ENCODE measurements at places on chromosomes 2 and 18.
A peak's percentile ranks its signal among the peaks of the same experiment; 100 is the strongest.

DNA sequence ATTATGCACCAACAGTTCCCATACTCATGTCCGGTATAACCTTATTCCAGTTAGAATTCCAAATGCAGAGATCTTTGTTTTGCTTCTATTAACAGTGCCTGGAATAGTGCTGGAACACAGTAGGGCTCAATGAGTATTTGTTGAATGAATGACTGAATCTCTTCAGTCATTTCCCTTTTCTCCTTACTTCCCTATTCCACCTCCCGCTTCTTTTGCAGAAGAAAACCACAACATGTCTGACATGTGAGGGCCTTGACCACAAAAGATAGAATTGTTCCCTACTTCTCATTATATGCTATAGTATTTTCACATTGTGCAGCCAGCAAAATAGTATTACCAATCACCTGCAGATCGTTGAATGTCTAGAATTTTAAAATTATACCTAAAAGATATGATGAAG lies 19.5 kb upstream of the HNRNPLL start:
- DNase-seq = no peak

- DNase-seq = no peak
Observed at GRCh38 chr2:203550266-203550665, 15.2 kb upstream of the RAPH1 start.

DNA sequence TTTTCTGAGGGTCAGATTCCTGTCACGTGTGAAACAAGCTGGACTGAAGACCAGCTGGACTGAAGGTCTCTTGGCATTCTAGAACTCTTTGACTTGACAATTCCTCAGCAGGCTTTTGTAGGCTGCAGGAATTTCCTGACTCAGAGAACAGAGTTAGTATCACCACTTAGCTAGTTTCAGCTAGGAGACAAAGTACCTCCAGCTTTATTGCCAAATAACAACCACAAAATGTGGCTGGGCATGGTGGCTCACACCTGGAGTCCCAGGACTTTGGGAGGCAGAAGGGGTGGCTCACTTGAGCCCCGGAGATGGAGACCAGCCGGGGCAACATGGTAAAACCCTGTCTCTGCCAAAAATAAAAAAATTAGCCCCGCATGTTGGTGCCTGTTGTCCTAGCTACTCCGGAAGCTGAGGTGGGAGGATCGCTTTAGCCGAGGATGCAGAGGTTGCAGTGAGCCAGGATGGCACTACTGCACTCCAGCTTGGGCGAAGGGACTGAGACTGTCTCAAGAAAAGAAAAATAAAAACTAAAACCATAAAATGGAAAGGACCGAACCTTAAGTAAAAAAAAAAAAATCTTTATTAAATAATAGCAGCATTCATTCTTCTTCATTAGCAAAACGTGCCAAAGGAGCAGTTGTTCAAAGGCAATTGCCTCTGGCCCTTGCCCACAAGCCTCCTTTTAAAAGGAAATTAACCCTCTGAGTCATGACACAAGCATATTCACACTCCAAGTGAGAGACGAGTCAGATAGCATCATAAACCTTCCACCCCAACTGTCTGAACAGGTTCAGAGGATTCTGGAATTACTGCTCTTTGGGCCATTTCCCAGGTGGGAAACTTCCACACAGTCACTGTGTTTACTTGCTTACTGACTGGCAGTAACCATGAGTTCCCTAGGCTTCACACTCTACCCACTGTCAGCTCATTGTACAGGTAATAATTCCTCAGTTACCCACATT lies 88.9 kb downstream of the MYL12B start:
- DNase-seq = no peak

- DNase-seq = no peak
Observed at GRCh38 chr2:200454927-200455801, 54.7 kb downstream of the KCTD18 start.

DNA sequence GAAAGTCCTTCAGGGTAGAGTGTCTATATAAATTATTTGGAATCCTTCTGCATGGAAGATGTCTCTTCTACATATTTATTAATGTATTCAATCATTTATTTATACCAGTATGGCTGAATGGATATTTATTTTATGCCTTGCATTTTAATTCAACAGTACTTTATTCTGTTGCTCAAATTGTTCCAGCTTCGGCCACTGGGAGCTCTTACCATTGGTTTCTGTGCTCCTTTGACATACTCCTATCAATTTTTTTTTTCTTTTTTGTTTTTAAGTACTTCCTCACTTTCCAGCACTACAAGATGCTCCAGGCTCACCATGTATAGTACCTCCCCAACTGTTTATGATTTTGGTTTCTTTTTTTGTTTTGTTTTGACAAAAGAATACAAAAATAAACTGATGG lies 39.4 kb upstream of the WIPF1 start:
- DNase-seq = no peak

DNA sequence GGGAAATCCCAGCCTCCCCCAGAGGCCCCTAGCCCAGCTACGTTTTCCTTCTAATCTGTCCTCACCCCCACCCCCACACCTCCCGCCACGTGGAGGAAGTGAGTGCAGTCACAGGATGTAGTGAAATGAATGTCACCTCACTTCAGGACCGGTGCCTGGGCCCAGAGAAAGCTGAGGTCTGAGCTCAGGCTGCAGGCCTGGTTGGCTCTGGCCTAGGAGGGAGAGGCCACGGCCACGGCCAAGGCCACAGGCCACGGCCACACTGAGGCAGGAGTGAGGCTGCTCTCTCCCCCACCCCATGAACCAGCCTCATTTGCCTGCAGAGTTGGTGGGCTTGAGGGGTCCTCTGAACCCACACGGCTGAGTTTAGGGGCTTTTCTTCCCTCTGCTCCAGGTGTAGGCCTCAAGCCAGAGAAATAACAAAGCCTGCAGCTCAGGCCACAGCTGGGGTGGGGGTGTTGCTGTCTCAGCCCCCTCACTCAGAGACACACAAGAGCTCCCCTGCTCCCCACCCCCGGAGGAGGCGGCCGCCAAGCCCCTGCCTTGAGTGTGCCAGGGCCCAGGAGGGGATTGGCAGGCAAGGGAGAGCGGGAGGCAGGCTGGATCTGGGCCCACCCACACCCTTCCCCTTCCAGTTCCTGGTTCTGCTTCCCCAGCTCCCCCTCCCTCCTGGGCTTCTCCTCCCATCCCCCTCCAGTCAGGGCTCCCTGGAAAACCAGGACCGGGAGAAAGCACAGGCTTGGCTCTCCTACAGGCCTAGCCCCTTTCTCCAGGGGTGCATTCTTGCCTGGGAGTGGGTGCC lies 27.0 kb downstream of the DNMT3A start:
- peak; percentile 78 for DNase-seq

- DNase-seq = peak; percentile 55
Observed at GRCh38 chr2:238425979-238426567, 654 bp upstream of the ASB1 start.

DNA sequence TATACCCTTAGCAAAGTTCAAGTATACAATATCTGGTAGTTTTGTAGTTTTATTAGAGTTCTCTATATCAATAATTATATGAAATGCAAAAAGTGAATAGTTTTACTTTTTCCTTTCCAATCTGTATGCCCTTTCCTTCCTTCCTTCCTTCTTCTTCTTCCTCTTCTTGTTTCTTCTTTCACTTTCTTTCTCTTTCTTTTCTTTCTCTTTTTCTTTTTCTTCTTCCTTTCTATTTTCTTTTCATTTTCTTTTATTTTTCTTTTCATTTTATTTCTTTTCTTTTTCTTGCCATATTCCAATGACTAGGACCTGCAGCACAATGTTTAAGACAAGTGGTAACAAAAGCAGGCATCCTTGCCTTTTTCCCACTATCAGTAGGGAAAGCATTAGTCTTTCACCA lies 59.8 kb downstream of the CCDC68 start:
- no peak for DNase-seq

DNA sequence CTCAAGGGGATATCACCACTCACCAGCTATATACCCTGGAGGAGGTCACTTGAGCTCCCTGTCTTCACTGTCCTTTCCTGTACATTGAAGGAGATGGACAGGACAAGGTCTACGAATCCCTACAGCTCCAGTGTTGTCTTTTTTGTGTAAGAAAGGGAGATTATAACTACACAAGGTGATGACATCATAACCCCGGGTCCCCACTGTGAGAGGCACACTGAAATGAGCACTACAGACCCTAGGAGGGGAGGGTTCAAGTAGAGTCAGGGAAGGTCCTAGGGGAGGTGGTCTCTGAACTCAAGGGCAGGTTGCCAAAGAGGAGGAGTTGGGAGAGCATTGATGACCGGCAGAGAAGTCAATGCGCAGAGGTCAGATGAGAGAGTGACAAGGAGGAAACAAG lies 108.3 kb upstream of the SLC14A2 start:
- no peak for DNase-seq

DNA sequence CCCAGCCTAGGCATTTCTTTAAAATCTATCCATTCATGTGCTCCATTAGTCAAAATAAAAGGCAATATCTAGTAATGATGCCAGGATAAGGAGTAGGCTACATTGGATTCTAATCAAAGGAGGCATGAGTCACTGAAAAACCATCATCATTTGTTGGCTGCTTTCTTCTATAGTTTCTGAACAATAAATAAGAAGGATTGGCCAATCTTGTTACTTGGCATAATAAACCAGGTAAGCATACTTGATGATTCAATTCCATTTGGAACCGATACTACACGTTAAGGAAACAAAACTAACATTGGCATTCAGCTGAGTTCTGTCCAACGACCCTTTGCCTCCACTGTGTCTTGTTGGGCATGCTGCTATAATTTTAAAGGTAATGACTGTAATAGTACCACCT lies 27.2 kb downstream of the ATP8B1 start:
- DNase-seq = no peak

DNA sequence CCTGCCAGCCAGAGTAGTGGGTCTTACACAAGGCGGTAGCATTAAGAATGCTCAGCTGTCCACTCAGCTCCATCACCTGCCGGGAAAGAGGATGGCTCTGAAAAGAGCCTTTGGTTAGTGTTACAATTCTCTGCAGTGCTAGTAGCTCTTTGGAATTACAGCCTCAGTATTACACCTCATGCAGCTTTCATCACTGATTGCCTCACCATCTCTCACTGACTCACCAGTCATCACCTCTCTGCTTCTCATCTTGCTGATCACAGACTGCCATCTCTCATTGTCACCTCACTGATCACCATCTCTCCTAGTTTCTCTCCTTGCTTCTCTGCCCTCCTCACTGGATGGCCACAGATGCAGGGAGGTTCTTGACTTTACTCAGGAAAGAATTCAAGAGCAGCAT lies 573.5 kb upstream of the SETBP1 start:
- DNase-seq = no peak

DNA sequence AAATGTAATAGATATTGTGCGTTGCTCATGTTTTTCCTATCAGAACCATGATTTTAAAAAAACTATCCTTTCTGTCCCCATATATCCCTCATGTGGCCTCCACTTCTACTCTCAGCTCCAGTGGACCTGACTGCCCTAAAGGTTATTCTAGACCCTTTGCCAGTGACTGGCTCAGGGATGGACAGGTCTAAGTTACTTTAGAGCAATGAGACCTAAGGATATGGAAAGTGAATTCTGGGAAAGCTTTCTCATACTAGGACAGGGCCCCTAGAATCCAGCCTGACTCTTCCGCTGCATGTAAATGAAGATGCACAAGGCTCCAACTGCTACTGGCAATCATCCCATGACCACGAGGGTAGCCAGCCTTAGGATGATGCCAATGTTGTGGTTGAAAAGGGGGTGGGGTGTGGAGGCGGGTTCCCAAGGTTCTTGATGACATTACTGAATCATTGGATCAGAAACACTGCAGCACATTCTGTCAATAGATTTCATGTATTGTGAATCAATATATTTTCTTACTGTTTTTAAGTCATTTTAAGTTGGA lies 21.3 kb downstream of the C2orf69 start:
- no peak for DNase-seq

- DNase-seq = no peak
Observed at GRCh38 chr18:34591920-34592444, 118.1 kb upstream of the DTNA start.

- DNase-seq = no peak
Observed at GRCh38 chr2:231781798-231782726, 980 bp upstream of the PDE6D start.

GRCh38 chr2:216110620-216111019 lies 1.5 kb downstream of the XRCC5 start:
- no peak for DNase-seq

GRCh38 chr2:24432121-24432520 lies 58.9 kb upstream of the NCOA1 start:
- no peak for DNase-seq

- DNase-seq = no peak
Observed at GRCh38 chr18:37872562-37872961, 307.0 kb upstream of the CELF4 start.

- DNase-seq = no peak
Observed at GRCh38 chr18:52701219-52701935, 361.4 kb downstream of the DCC start.

DNA sequence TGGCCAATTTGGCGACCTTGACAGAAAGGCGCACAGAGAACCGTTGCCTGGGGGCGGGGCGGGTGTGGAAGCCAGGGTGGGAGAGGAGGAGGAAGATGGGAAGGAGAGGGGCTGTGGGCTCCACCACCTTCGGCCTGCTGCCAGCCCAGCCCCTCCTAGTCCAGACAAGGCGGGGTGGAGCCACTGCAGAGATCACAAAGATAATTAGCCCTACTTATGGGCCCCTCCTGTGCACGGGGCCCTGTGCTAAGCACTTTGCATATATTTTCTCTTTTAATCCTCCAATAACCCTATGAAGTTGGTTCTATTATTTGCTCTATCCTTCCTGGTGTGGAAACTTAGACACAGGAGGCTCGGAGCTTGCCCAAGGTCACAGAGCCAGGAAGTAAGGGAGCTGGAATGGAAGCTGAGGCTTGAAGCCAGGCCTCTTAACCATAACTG lies 13.7 kb upstream of the ECEL1 start:
- no peak for DNase-seq

DNA sequence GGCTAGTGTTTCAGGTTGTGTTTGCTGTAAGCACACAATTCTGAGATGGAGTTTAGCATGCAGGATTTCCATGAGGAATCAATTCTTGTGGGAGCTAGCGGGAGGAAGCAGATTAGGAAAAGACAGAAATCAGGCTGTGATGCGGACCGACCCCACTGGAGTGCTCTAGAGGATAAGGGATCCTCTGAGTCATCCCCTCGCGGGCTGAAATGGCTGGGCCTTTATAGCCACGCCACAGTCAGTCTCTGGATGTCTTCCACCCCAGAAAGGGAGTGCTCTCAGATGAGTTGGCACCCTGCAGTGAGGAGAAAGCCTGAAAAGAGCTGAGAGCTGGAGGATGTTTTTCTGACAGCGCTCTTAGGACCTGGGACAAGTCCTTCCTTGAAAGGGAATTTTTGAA lies 102.4 kb downstream of the GALNT3 start:
- no peak for DNase-seq

- DNase-seq = no peak
Observed at GRCh38 chr2:163692081-163692480, 43.7 kb downstream of the FIGN start.

- no peak for DNase-seq
Observed at GRCh38 chr2:108417254-108417653, 31.8 kb upstream of the GCC2 start.

- no peak for DNase-seq
Observed at GRCh38 chr2:200765139-200765951, 46.4 kb upstream of the BZW1 start.

GRCh38 chr2:86396291-86396785 lies 44.8 kb upstream of the KDM3A start:
- DNase-seq = no peak

GRCh38 chr2:155546721-155547555 lies 785.6 kb downstream of the NR4A2 start:
- no peak for DNase-seq

Measured in activated naive CD8-positive, alpha-beta T cell treated with anti-CD3 and anti-CD28 coated beads, Interleukin-2, amount 10 ng/mL, durations not matched to agents 7 days and 5 days (primary cell).